ENCODE measurements at places on chromosomes 3 and 15.
A peak's percentile ranks its signal among the peaks of the same experiment; 100 is the strongest.

- DNase-seq = no peak
Observed at GRCh38 chr3:27219127-27219845, 149.9 kb downstream of the NEK10 start.

- DNase-seq = peak; percentile 86
Observed at GRCh38 chr15:32641517-32642059, at the start of gene SCG5. TSS of gene SCG5 (plus strand) at chr15:32641710. CDS start at chr15:32643593, 1,883 bp downstream.

DNA sequence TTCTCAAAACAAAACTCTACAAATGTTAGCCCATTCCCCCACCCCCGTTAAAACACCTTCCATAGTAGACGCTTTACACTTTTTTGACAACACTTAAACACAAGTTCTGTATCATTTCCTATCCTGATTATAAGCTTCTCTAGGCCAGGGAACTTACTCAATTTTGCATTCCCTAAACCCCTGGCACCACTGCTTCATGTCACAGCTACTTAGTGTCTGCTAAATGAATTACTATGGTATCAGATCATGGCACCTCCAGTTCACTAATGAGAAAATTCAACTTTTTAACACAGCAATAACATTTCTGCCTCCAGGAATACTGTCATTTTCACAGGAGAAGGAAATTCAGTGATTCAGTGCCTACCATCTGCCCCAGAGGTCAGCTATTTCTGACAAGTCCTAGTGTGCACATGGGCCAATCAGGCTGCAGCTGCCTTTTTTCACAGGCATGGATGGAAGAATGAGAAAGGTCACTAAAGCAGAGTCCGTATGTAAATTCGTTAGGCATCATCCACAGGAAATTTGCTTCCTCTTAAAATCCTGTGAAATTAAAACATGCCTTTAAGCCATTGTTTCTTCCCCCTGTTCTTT lies 18.5 kb downstream of the SFMBT1 start:
- DNase-seq = no peak

DNA sequence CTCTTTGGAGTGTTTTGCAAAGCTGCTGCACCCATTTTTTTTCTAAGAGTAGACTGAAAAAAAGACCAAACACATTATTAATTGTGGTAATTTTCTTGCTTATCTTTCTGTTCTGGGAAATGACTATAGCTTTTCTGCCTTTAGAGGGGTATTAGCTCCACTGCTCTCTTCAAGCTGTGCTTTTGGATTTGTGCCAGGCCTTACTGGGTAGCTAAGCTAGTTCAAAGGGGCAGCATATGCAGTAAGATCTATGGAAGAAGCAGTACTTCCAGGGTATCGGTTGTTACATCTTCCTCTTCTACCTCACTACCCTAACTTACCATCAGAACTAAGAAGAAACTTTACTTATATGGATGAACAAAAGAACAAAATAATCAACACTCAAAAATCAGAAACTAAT lies 28.7 kb upstream of the ARIH1 start:
- no peak for DNase-seq

- DNase-seq = no peak
Observed at GRCh38 chr3:46440531-46441294, 24.0 kb downstream of the LTF start.

GRCh38 chr3:100268156-100268555 lies 7.4 kb downstream of the TBC1D23 start:
- DNase-seq = no peak

DNA sequence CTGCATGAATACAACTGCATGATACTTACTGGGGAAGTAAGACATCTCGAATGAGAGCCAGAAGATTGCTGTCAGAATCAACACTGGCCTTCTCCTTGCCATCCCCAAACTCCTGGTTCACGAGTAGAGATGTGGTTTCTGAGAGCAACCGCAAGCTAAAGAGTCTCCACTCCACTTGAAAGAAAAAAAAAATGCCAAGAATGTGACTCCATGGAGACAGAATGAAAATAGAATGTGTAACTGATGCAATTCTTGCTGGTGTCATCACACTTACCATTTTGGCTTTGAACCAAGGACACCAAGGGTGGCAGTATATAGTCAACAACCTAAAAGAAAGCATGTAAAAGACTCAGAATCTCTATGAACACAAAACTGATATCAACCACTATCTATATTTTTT lies 280.4 kb downstream of the ULK4 start:
- DNase-seq = peak; percentile 12

GRCh38 chr3:50090984-50091383 lies 2.3 kb downstream of the RBM5 start:
- no peak for DNase-seq

DNA sequence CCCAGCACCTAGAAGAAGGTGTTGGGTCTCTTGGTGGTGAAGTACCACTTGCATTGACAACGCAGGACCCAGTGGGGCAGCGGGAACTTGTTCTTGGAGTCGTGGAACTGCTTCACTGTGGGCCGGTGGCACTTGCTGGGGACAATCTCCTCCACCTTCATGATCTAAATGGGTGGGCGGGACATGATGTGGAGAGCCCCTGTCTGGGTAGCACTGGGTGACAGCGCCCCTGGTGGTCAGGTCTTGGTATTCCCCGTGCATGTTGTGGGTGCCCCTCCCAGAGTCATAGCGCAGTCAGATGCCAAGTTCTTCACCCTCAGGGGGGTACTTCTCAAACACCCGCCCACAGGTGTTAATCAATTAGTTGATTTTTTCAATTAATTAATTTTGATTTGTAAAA lies 60.2 kb downstream of the AGBL1 start:
- peak; percentile 51 for DNase-seq

- no peak for DNase-seq
Observed at GRCh38 chr3:5466065-5466464, 278.6 kb downstream of the EDEM1 start.

- no peak for DNase-seq
Observed at GRCh38 chr15:85642693-85643066, 152.0 kb downstream of the KLHL25 start.

- no peak for DNase-seq
Observed at GRCh38 chr15:42157381-42157780, 945 bp upstream of the PLA2G4F start.

DNA sequence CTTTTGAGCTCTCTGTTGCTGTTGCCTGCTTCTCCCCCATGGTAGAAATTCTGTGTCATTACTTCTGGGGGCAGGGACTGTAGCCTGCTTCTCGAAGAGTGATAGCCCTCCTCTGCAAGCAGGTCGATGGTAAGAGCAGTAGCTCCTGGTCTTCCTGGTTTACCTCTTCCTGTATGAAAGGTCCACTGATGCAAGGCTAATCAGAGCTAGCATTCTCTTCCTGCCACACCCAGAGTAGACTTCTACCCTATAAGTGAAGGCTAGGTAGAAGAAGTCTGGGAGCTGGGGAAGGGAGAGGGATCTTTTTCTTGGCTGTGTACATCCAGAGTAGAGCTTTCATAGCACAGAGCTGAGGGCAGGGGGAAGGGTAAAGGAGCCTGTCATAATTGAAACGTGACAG lies 357.0 kb downstream of the SQOR start:
- DNase-seq = no peak

- no peak for DNase-seq
Observed at GRCh38 chr3:97256060-97256459, 441.7 kb downstream of the EPHA6 start.

- no peak for DNase-seq
Observed at GRCh38 chr3:52372822-52373504, 56.8 kb downstream of the DNAH1 start.

DNA sequence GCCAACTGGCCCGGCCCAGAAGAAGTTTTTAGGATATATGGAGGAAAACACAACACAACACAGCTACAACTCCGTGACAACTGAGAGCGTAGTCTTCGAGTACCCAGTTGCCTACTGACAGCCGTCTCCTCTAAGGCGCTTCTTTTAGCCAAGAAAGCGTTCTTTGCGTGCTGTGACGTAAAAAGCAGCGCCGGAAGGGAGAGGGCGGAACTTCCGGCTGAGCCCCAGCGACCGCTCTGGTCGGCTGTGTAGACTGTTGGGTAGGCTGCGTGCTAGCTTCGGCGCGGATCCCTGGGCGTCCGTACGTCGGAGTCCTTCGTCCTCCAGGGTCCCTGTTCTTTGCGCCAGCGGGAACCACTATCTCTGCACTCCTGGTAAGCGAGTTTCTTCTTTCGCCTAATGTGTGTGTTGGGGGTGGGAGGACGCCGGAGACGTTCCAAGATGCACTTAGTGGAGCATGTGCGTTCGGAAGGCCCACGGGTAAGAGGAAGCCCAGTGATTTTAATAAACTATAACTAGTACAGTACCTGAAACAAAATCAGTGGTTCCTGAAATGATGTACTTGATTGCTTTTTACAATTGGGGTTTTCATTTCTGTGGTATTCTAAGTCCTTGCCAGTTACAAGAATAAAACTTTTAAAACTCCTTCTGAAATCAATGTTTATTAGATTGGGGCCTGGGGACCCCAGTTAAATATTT lies at the start of gene TRMT10C:
Gene TRMT10C, plus strand, starts transcription at position 239 of the 699 bp plus-strand sequence. CDS start 2,914 bp downstream, outside the sequence.
- DNase-seq = peak; percentile 97

DNA sequence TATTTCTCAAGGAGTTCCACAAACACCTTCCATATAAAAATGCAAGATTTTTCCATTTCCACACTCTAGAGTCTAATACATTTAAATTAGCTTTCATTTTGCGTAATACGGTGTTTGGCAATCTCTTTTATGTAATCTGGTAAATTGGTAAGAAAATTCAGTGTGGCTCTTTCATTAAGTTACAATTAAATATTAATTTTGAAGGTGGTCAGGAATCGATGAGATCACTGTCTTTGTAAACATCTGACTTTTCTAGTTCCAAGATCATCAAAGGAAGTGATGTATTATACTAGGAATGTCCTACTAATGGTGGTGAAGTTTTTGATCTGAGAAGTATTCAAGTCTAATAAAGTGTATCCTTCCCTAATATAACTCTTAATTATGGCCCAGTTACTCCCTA lies 1.1 kb upstream of the UTS2B start:
- no peak for DNase-seq

All from ELF-1 (cell line).